ENCODE measurements at places on chromosomes 2 and 18.

- no peak overlapping the region for H3K27ac ChIP-seq
- H3K4me3 ChIP-seq: no peak overlapping the region
These were observed 167.6 kb downstream of the DCDC2C start for GRCh38 chr2:3871002-3871401.

DNA sequence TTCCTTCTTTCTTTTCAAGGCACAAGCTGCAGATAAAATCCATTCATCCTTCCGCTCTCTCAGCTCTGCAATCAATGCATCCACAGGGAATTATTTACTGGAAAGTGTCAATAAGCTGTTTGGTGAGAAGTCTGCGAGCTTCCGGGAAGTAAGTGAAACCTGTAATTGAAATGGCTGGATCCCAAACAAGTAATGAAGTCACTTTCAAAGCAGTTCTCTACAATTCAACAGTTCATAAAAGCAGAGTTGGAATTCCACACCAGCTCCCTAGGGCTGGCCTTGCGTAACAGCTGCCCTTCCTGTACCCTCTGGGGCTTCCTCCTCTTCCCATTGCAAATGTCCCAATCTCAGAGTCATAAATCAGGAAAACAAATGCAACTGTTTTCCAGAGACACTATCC is 9.6 kb downstream of the SERPINB2 start:
- no peak for DNase-seq
- H3K36me3 ChIP-seq: no peaks in the 10 kb centered on the region
- H3K27ac ChIP-seq: no peak overlapping the region
- no peak overlapping the region for H3K4me3 ChIP-seq
- peaks cover 43% of the 10 kb centered on the region for H3K27me3 ChIP-seq

DNA sequence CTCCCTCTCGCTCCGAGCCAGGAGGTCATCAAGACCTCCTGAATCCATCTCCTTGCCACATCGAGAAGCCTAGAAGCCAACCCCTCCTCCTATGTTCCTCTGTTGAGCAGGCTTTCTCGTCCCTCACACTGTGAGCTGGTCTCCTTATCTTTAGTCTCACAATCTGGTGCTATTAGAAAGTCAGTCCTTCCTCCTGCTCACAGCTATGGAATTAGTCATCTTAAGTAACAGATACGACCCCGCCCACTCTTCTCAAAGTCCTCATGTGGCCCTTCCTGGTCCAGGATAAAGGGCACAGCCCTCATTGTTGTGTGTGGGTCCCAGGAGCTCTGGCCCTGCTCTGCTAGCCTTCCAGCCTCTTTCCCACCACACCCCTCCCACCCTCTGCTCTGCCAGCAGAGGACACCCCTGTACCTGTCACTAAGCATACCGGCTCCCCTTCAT is 41.4 kb upstream of the TRIB2 start:
- no peaks in the 10 kb centered on the region for H3K27me3 ChIP-seq
- DNase-seq: no peak
- H3K36me3 ChIP-seq: peaks cover 2% of the 10 kb centered on the region
- H3K27ac ChIP-seq: no peak overlapping the region
- H3K4me3 ChIP-seq: no peak overlapping the region

DNA sequence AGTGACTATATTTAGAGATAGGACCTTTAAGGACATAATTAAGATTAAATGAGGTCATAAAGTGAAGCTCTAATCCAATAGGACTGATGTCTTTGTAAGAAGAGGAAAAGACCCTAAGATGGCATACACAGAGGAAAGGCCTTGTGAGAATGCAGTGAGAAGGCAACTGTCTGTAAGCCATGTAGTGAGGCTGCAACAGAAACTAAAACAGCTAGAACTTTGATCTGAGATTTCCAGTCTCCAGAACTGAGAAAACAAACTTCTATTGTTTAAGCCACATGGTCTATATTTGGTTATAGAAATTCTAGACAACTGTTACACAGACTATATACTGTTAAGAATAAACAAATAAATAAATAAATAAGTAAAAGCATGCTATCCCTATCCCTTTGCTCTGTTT is 276.8 kb downstream of the CNTNAP5 start:
- no peak for DNase-seq
- H3K27ac ChIP-seq: no peak overlapping the region
- H3K27me3 ChIP-seq: no peaks in the 10 kb centered on the region
- H3K36me3 ChIP-seq: no peaks in the 10 kb centered on the region

DNA sequence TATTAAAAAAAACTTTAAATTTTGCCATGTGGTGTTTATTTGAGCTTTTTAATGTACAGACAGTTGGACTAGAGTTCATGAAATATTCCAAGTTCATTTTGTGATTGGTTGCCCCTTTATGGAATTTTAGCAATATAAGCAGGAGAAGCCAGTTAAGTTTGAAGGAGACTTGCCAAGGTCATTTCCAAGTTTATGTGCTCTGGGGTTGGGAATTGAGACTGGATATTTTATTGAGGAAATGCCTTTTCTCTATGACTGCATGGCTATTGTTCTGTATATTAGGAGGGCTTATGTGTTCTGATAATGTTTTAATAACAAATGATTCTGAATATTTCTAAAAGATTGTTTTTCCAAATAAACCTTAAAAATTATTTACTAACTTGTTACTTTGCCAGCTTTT is 67.0 kb upstream of the TCF4 start:
- H3K4me1 ChIP-seq: no peaks in the 10 kb centered on the region
- DNase-seq: no peak
- no peak overlapping the region for H3K27ac ChIP-seq

DNA sequence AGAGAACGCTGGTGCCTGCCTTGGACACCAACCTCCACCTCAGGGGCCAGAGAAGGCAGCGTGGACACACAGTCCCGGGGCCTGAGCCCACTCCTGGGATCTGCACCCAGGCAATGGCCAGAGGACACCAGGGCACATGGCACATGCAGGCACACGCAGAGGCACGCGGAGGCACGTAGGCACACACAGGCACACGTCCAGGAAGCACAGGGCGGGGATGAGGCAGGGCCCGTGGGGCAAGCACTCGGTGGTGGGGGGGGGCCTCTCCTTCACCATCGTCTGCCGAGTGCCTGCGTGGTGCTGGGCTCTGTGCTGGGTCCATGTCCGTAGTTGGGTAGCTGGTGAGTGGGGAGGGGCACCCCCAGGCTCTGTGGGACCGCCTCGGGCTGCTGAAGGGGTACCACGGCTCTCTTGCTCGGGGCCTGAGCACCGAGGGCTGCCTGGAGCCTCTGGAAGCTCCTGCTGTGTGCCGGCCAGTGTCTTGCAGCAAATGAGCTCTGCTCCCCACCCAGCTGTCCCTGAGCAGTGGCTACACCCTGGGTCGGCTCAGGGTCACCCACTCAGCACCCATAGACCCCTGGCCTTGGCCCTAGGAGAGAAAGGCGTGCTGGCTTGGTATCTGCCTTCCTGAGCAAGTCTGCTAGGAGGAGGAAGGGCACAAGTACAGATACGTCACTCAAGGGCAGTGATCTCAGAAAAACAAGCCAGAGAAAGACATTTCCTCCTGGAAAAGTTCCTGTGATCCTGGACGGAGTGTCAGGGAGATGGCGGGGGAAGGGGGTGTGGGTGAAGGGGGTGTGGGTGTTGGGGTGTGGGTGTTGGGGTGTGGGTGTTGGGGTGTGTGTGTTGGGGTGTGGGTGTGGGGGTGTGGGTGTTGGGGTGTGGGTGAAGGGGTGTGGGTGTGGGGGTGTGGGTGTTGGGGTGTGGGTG is 26.4 kb downstream of the RTP5 start:
- peak overlapping the region; percentile 14 for H3K27ac ChIP-seq
- peaks cover 2% of the 10 kb centered on the region for H3K36me3 ChIP-seq
- H3K4me1 ChIP-seq: peaks cover 10% of the 10 kb centered on the region
- no peak for DNase-seq
- no peak overlapping the region for H3K4me3 ChIP-seq
- no peaks in the 10 kb centered on the region for H3K27me3 ChIP-seq

DNA sequence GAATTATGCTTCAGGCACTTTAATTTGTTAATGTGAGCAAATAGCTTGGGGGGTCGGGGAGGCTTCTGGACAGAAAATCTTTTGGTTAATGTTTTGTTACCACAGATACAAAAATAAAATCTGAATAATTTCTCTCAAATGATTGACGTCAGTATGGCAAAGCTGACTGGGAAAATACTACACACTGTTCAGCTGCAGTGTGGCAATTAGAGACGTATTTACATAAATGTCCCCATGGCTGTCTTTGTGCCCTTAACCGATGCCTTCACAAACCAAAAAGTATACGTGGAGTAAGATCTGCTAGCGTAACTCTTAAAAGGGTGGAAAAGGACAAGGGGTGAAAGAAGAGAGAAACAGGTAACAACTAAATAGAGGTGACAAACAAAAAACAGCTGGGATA is 83.4 kb downstream of the ACTR2 start:
- H3K27ac ChIP-seq: no peak overlapping the region
- peaks cover 5% of the 10 kb centered on the region for H3K36me3 ChIP-seq

Data from T-helper 17 cell (primary cell).